B cell (primary cell): ENCODE measurements at places on chromosomes 11 and 22. TPM values are rescaled to one million over a fixed set of nuclear protein-coding genes. Genes with fewer than 3 reads are reported as not detected.

PNPLA5 gene
- total RNA-seq = not detected in 2 replicates

DENND6B gene
- 10.3 and 10.6 TPM in 2 replicates for total RNA-seq

GDPD4 gene
- not detected in 2 replicates for total RNA-seq

DDB1 gene
- 155 and 167 TPM in 2 replicates for total RNA-seq

DEUP1 gene
- total RNA-seq = not detected in 2 replicates

TTC36 gene
- total RNA-seq = 0.73 and 0.79 TPM in 2 replicates

OR52H1 gene
- total RNA-seq = 0.37 and 0.49 TPM in 2 replicates

C11orf52 gene
- not detected in 2 replicates for total RNA-seq

TPH1 gene
- 2.7 and 2.8 TPM in 2 replicates for total RNA-seq

DNA sequence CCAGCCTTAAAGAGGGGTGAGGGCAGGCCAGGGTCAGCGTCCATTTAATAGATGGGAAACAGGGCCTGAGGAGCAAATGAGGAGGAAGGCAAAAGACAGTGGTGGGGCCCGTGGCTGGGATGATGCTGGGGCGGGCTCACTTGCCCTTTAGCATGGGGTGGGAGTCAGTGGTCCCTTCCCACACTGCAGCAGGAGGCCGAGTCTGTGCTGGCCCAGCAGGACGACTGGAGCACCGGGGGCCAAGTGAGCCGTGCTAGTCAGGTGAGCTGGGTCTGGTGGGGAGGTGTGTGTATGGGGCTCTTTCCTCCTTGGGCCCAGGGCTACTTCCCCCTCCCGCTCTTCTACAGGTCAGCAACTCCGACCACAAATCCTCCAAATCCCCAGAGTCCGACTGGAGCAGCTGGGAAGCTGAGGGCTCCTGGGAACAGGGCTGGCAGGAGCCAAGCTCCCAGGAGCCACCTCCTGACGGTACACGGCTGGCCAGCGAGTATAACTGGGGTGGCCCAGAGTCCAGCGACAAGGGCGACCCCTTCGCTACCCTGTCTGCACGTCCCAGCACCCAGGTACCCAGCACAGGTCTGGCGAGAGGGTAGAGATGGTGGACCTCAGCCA is 12.8 kb downstream of the SCYL1 start:
- no peak for DNase-seq

DNA sequence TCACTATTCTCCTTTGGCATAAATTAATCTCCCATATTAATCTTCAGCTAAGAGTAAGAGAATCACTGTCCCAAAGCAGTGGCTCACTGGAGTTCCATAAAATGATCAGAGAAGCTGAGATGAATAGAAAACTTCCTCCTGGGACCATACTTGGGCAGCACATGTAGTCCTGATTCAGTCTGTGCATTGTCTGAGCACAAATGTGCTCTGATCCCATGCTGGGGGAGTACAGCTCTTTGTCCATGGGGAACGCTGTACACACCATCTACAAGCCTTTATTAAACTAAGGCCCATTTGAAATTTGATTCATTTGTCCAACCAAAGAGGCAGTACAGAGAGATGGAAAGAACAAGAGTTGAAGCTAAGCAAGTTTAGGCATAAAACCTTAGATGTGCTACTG is 147.4 kb upstream of the PGR start:
- DNase-seq = no peak

GRCh38 chr11:114084414-114084813 is 24.9 kb downstream of the ZBTB16 start:
- DNase-seq = no peak

GRCh38 chr11:82718307-82718706 is 15.4 kb downstream of the FAM181B start:
- peak; percentile 39 for DNase-seq

DNA sequence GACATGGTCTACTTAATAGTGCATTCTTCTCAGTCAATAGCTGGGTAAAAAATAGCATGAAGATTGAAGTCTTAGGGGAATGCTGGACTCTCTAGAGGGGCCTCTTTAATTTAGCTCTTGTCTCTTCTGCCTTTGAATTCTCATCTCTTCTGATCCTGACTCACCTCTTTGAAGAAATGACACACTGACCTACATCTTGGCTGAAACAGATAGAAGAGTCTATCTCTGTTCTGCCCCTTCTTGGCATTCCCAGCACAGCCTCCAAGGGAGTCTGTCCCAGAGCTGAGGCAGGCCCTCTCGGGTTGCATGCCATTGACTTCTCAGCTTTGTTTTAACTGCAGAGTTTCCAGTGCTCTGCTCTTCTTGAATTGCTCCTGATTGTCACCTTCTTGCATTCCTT is 55.7 kb downstream of the PTPRJ start:
- DNase-seq = no peak

- DNase-seq = no peak
Measured at GRCh38 chr11:120441592-120441991, 70.0 kb upstream of the GRIK4 start.

- no peak for DNase-seq
Measured at GRCh38 chr11:126790550-126791081, 210.0 kb downstream of the KIRREL3 start.

DNA sequence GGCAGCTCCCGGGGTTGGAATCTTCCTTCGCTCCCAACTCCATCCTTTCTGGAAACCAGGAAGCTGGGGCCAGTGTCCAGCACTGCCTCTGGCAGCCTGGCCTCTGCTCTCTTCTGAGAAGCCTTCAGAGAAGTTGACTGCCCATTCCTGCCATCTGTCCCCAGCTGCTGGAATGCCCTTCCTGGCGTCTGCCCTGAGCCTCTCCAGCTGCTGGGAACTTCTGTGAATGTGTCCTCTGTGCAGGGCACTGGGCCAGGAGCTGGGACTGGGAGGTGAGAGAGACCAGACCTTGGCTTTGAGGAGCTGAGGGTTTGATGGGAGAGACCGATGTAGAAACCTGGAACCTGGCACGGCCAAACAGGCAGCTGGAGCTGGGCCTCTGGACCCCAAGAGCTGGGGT is 5.9 kb upstream of the SOX10 start:
- DNase-seq = no peak

DNA sequence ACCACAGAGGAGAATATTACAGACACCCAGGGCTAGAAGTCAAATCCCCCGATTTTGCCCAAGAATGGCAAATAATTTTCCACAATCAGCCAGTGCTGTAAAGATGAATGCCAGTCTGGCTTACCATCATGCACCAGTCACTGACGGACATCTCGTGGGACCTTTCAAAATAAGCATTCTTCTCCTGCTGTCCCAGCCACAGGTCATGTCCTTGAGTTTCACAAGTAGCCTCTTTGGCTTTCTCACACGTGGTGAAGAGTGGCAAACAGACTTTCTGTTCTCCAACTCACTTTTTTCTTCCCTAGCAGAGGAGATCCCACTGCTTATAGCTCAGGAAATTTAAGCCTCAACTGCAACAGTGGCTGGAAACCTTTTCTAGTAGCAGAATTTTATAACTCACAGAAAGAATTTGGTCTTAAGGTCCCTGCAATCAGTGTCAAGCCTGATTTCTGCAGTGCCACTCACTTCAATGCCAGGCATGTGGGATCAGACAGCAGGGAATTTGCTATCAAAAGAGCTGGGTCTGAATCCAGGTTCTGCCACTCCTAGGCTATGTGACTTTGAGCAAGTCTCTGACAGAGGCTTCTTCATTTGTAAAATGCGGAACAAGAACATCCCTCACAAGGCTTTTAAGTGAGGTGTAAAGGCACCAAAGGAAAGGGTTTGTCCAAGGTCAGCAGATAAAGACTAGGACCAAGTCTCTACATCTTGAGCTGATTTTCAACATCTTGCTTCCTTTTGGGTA is 3.6 kb downstream of the PIK3IP1 start:
- peak; percentile 40 for DNase-seq

GRCh38 chr11:128749974-128750373 is 56.1 kb downstream of the FLI1 start:
- DNase-seq = no peak

- no peak for DNase-seq
Measured at GRCh38 chr11:112759418-112759817, 201.8 kb upstream of the NCAM1 start.

- no peak for DNase-seq
Measured at GRCh38 chr11:92793189-92793588, 176.3 kb upstream of the MTNR1B start.

- no peak for DNase-seq
Measured at GRCh38 chr22:35645646-35646045, 2.6 kb upstream of the APOL6 start.

- no peak for DNase-seq
Measured at GRCh38 chr11:126186025-126186698, 25.3 kb downstream of the RPUSD4 start.

GRCh38 chr11:96187822-96188221 is 155.2 kb downstream of the MAML2 start:
- DNase-seq = no peak

DNA sequence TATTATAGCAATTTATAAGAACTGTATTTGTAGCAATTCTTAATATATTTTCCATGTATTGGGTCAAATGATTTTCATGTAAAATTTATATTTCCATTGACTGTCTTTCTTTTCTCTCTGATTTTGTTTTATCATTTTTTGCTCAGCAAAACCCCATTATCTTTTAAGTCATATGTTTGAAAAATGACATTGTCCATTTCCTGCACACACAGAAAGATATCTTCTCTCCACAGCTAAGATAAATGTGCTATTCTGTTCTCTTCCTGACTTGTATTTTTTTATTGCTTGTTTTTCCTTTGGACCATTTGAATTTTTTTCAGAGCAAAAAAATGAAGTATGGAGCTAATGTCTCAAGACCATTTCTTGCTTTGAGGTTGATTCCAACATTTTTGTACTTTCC is 6.3 kb upstream of the LRRC55 start:
- DNase-seq = no peak

DNA sequence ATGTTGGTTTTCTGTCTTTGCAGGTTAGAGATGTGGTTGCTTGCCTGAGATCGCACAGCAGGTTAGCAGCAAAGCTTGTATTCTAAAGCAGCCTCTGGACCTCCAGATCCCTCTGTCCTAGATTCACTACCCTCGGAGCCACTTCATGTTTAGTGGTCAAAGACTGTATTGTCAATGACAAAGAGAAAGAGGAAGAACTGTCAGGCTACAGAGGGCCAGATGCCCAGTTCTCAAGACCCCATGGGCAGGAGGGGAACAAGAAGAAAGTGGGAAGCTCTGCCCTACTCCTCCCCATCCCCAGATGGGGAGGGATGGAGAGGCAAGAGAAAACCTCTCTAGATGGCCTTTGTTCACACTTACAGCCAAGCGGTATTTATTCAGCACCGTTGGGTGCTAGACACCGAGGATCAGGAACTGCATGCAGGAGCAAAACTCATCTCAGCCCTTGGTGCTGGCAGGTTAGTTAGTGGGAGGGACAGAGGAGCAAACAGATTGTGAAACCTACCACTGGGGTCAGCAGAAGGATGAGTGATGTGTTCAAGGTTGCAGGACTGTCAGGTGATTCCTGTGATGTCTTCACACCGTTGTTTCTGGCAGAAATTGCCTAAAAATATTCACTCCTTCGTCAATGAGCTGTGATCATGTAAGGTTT is 38.3 kb upstream of the PTPRJ start:
- DNase-seq = no peak

DNA sequence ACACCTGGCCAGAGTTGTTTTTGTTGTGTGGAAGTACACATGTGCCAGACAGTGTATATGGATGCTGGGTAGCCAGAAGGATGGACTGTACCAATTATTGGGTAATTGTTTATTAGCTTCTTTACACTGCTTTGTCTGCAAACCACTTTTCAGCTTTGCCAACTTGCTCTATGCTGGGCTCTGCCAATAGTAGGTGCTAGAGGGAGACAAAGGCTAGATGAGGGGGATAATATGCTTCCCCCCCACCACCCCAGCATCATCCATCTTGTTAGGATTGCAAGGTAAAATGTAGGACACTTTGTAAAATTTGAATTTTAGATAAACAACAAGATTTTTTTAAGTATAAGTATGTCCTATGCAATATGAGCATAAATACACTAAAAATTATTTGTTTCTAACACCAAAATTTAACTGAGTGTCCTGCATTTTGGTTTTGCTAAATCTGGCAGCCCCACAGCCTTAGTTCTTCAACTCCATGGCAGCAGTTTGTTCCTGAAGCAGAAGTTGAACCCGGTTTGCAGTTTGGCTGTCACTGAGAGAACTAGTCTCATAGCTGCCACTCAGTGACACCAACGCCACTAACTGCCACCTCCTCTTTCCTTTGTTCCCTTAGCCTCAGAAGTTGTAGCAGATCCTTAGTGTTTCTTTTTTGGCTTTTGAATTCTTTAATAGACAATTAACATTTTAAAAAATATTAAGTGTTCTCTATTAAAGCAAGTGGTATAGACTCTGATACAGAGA is 78.8 kb downstream of the CCDC81 start:
- DNase-seq = no peak
